ENCODE measurements at places on chromosomes 4 and X.

GRCh38 chrX:71198066-71198465 lies 25.0 kb upstream of the GJB1 start:
- DNase-seq = no peak

DNA sequence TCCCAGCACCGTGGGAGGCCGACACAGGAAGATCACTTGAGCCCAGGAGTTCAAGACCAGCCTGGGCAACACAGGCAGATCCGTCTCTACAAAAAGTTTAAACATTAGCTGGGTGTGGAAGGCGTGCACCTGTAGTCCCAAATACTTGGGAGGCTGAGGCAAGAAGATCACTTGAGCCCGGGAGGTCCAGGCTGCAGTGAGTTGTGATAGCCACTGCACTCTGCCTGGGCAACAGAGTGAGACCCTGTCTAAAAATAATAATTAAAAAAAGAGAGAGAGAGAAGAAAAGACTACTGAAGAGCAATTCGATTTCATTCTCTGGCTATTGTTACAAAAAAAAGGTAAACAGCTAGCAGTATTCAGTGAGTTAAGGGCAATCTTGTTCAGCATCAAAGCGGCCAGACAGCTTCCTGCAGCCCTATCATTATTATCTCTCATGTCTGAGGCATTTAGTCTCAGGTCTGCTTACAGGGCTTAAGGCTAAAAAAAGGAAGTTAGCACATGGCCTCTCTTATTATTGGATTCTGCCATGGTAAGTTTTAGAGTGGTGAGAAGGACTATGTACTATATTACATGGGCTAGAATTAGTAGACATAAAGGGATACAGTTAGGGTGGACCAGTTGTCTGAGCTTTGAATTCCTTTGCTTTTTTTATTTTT lies 37.9 kb downstream of the ARHGEF6 start:
- no peak for DNase-seq

GRCh38 chr4:138051157-138051556 lies 191.0 kb downstream of the SLC7A11 start:
- DNase-seq = no peak

- no peak for DNase-seq
Observed at GRCh38 chrX:27767387-27767786, 40.4 kb upstream of the MAGEB10 start.

- DNase-seq = no peak
Observed at GRCh38 chr4:97819294-97819693, 324.0 kb downstream of the STPG2 start.

DNA sequence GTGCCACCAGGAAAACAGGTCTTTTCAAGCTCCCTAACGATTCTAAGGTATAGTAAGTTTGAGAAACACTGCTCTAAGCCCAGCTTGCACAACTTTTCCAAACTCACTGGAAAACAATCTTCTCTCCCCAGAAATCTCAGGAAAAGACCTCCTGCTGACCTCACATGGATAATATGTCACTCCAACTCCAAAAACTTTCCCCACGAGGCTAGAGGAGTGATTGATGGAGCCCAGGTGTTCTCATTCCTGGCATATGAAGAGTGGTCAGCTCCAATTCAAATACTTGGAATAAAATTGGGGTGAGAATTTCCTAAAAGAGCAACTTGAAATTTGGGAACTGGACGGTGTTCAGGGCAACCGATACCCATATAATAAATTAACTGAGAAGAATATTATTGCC lies 299.9 kb downstream of the PPP4R3C start:
- DNase-seq = no peak

GRCh38 chr4:81682492-81682891 lies 210.8 kb upstream of the RASGEF1B start:
- DNase-seq = no peak

DNA sequence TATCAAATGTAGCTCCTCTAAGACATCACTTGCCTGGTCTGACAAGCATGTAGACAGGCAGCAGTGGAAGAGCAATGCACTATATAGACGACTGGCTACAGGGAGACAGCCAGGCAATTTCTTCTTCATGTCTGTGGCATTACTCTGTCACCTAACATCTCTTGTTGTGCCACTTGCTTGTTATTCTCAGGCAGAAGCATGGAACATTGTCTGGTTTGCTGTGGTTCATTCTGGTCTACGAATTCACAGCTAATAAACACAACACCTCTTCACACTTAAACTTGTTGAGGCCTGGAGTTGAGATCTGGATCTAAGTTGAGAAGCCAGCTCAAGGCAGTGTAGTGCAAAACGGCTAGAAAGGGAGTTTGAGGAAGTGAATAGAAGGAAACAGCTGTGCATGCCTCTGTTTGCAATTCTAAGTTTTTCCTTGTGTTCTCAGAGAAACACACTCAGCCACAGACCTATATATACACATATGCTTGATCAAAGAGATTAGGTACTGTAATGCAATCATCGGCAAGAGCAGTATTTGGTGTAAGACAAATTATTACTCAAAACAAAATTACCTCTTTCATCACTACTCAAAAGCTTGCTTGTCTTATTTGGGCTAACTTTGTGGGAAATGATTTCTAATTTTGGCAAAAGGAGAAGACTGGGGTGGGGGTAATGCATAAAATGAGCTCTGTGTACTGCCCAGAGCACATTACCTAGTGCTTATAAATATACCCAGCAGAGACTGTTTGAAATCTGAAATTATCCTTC lies 243.8 kb downstream of the PPP3CA start:
- no peak for DNase-seq

DNA sequence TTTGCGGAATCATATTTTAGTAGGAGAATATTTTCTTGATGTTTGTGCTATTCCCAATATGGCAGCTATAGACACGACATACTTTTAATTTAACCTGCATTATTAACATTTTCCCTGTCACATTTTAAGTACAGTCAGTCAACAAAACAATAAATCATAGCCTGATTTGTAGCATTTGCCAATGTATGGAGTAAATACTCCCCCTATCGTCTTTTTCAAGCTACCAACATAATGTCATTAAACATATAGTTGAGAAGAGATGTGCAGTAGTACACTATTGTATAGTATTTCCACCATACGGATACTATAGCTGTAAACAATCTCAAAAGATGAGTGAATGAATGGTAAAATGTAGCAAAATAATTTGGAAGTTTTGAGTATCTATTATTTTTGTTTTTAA lies 303.7 kb upstream of the MAGEB2 start:
- DNase-seq = no peak

GRCh38 chr4:37268319-37268718 lies 23.8 kb downstream of the NWD2 start:
- DNase-seq = no peak

DNA sequence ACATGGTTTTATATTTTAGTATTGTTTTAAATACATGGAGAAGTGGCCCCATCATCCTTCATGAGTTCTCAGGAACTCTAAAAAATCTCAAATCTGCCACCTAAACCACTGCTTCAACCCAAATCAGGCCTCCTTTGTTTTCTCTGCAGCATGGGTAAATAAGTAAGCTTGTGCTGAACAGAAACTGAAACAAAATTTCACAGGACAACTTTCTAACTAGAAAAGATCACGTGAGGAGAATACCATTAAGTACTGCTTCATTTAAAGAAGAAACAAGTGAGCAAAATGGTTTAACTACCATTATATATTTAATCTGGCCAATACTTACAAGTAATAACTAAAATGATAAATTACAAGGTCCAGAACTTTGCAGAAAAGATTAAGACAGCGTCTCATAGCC lies 2.5 kb downstream of the ARAP2 start:
- DNase-seq = no peak

- DNase-seq = no peak
Observed at GRCh38 chrX:115023811-115024210, 6.4 kb upstream of the IL13RA2 start.

DNA sequence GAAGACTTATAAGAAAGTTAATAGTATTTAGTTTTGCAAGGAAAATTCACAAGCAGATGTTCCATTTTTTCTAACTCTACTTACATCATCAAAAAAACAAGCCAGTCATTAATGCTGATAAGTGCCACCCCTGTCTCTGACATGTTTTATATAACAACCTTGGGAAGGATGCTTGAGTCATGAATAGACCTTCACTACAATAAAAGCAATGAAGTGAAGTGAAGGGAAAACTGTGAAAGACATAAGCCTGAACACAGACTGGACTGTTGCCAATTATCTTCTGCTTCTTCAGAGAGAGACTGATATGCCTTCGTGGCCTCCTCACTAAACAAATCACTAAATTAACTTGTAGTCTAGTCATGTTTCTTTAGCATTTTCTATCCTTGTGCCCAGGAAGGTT lies 353.2 kb downstream of the PDHA2 start:
- DNase-seq = no peak

DNA sequence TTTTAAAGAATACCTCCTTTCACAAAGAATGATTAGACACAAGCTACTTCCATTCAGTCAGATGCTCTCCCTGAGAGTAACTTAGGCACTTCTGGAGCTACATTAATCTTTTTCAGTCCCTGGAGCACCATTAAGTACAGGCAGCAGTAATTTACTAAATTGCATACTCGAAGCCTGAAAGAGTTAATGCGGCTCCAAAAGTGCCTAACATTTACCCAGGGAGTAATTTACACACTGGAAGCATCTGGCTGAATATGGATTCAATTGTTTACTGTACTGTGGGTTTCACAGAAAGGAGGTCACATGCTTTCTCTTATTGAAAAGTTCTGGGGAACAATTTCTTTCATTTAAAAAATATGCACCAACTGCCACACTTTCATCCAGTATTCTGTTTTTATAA lies 260.8 kb upstream of the TENM3 start:
- no peak for DNase-seq

DNA sequence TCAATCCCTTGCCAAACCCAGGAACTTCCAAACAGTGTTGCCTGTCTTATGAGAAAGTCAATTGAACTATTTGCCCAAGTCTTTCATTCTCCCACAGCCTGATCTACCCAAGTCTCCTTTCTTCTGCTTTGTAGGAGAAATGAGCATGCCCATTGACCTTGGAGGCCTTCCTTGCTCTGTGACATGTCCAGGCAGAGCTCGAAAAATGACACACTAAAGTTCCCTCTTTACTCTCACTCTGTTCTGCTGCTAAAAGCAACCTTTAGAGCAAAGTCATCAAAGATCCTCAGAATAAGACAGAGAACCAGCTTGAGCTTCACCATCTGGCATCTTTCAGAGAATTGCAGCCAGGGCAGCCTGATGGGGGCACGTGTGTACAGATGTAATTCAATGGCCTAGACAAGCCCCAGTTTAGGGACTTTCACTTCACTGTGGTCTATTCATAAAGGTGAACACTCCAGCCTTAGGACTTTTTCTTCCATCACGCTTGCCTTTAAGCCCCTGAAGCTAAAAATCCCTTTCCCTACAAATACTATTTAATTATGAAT lies 136.4 kb downstream of the AMELX start:
- no peak for DNase-seq

- DNase-seq = no peak
Observed at GRCh38 chr4:123659730-123660129, 263.1 kb downstream of the SPRY1 start.

DNA sequence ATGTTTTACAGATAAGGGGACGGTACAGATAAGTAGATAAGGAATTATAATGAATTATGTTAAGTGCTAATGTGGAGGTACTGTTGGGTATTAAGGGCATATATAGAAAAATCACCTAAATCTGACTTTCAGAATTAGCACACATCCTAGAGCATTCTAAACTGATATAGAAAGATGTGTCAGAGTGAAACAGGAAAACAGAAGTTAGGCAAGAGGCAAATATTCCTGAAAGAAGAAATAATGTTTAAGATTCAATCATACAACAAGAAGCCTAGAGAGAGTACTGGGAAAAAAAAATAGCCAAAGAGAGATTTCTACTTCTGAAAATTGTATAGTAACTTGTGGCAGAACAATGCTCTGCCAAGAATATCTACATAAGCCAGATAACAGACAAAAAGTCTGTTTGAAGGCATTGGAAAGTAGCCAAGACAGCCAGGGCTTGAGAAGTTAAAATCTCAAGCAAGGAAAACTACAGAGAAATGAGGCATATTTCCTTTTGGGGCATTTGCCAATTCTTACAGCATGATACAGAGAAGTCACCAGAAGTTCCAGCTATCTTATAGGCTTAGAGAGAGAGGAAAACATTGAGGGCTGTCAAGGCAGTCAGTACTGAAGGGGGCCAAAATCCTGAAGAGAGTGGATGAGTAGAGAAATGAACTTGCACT lies 646.0 kb downstream of the RPA4 start:
- DNase-seq = no peak

DNA sequence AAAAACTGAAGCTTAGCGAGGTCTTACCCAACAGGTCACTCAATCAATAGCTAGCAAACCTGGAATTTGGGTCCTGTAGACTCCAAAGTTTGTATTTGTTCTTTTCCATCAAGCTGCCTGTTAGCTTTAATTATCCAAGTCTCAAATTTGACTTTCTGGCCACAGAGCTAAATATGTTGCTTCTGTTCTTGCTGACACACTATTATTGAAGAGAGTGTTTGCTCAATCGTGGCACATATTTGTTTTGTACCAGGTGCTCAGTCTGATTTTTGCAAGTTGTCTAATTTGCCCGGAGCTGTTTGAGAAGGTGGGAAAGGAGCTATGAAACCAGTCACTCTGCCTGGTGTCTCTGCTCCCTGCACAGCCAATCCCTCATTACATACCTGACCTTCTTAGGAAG lies 41.7 kb upstream of the FRMD7 start:
- no peak for DNase-seq

- no peak for DNase-seq
Observed at GRCh38 chr4:52585379-52585778, 73.7 kb downstream of the USP46 start.

DNA sequence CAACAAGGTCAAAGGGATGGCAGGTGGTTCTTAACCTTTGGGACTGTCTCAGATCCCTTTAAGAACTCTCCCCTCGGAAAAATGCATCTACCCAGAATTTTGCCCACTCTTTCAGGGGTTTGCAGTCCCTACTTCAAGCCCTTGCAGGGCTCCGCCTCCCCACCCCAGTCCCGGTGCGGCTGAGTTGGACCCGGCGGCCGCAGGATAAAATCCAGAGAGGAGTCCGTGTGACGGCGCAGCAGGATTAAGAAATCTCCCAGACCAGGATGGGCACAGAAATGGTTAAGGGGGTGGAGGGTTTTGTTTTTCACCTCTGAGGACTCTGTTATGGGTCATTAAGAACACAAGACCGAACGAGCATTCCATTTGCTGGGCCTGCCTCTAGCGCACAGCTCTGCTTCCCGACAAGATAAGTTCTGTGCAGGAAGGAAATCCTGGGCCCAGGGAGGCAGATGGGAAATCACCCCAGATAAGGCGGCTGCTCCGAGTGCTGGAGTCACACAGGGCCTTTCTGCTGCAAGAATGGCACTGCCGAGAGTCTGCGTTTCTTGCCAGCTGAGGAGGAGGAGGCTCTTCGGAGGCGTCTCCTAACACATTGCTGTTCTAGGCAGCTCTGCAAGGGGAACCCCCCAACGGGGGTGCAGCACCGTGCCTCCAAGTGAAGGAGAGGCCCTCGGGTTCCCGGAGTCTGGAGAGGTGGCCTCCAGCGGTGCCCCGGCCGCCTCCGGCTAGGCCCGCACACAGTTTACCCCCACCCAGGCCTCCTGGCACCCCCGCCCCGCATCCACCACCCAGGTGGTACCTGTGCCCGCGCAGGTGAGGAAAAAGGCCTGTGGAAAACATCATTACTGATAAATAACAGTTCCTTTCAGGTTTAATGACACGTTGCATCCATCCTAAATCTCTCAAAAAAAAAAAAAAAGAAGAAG lies 277.6 kb downstream of the BCOR start:
- no peak for DNase-seq

- DNase-seq = no peak
Observed at GRCh38 chrX:39985551-39985950, 112.2 kb downstream of the BCOR start.

Data from cerebellar nuclear complex (tissue), 1 donor.